ENCODE measurements at places on chromosomes 16 and 17.

- DNase-seq = no peak
Measured at GRCh38 chr17:38425031-38425430, 3.2 kb upstream of the ARHGAP23 start.

DNA sequence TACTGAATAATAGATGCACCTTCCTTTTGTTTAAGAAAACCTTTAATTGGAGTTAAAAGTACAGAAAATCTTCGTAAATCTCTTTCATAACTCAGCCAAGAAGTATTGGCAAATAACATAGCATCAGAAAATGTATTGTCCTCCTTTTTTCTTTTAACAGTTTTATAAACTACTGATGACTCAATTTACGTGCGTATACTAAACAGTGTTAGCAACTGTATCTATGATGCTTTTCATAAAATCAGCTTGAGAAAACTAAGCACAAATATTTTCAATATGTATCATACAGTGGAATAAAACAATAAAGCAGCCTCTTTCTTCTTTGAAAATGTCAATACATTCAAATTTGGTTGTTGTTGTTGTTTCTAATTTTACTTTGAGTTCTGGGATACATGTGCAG lies 88.6 kb downstream of the STXBP4 start:
- no peak for DNase-seq

DNA sequence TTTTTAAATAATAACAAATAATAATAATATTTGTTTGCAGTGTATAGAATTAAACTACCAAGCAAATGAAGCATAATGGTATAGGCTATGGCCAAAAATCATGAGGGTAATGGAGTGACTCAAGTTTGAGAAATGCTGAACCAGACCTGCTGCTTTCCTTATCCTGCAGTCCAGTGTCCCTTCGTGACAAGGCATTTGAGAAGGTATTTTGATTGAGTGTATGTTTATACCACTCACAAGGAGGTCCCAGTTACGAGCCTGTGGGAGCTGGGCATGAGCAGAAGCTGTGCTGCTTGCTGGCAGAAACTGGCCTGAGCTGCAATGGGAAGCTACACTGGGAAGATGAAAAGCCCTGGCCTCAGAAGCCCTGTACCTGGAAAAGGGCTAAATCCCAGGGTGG lies 50.3 kb downstream of the GNAO1 start:
- DNase-seq = no peak

DNA sequence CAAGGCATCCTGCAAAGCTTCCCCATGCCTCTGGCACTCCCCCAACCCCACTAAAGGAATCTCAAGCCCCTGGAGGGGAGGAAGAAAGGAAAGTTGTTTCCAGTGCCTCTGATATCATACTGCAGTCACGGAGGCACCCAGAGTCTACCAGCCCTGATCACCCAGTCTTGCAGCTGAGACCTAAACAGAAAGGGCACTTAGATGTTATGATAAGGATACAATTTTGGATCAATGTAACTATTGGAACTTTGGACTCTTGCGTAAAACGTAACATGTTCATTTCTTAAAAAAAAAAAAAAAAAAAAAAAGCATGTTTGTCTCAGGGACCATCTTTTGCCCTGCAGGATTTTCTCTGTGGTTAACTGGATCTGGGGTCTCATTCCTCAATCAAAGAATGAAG lies 52.4 kb upstream of the COX10 start:
- DNase-seq = no peak

- no peak for DNase-seq
Measured at GRCh38 chr17:3639981-3640596, 3.5 kb downstream of the CTNS start.

- no peak for DNase-seq
Measured at GRCh38 chr17:32976131-32976530, 15.5 kb upstream of the SPACA3 start.

- DNase-seq = no peak
Measured at GRCh38 chr16:12336141-12336540, 359.6 kb downstream of the SNX29 start.

DNA sequence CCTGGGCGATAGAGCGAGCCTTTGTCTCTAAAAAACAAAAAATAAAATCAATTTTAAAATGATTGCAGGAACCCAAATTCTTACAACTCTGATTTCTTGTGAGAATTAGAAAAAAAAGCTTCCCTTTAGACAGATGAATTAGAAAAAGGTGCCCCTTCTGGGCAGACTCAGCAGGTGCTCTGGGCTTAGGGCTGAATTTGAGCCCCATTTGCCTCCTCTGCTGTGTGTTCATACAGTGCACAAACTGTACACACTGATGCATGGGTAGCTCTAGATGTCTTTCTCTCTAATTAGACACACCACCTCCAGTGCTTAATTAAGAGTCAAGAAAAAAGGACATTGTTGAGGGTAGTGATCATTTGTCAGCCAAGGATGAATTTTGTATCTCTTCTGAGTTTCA lies 38.5 kb upstream of the NOL11 start:
- no peak for DNase-seq
